ENCODE measurements at places on chromosomes 1 and 21.

DNA sequence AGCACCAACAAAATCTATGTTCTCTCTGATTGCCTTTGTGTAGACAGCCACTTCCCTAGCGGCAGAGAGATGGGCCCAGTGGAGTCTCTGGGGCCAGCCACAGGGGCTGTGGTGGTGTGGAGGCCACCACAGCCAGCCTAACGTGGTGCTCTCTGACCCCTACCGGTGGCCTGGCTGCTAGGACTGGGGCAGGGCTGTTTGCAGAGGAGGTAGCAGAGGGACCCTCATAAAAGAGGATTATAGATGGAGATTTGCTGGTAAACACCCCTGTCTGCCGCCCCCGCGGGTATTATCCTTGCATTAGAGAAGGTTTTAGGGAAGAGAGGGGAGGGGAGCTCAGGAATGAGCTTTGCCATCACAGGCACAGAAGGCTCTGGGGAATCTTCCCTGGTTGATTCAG, 310.3 kb upstream of the VAMP3 start:
- DNase-seq: no peak

- DNase-seq: no peak
Observed at GRCh38 chr1:212229654-212230053, 55.6 kb upstream of the PPP2R5A start.

DNA sequence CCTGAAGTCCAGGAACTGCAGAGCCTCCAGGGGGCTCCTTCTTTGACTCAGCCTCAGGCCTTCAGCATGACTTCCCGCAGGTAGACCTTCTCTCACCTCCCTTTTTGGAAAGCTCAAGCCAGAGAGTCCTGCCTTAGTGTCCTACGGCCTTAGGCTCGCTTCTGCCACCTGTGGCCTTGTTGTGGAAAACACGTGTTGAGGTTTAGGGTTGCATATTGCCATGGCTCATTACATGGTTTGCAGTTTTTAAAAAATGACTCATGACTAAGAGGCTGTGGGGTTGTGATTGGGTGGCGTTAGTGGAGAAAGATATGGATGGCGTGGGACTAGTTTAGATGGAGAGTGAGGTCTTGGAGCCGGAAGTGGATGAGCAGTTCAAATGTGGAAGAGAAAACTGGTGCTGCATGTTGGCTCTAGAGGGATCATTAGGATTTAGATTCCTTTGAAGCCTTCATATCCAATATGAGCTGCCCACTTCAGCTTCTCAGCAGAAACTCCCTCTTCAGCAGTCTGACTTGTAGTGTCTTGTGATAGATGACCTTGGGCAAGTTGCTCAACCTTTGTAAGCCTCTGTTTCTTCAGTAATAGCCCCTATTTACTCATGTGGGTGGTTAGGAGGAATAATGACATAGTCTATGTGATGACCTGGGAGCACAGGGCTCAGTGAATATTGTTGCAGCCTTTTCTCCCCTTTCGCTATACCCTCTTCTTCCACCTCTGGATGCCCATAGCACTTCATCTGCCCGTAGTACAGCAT, 6.5 kb upstream of the FGGY start:
- no peak for DNase-seq

GRCh38 chr1:158801396-158801795, 20.4 kb upstream of the OR6N2 start:
- DNase-seq: no peak

DNA sequence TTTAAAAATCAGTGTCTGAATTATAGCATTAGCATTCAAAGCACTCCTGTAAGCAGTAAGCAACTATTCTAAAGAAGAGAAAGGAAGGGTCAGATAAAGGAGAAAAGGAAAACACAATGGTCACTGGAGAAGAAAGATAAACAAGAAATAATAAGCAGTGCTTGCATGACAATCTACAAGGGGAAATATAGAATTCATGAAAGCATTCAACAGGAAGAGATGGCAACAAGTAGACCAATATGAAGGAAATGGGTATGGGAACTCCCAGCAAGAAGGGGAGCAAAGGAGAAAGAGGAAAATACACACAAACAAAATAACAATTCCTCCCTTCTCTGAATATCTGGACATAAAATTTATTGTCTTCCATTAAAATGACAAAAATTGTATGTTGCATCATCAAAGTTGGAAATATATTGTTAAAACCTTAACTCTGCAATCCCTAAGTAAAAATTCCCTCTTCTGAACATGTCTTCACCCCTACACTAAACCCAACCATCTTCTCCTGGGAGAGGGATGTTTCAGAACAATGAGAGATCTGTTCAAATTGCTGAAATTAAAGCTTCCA, 206.3 kb upstream of the SAMSN1 start:
- DNase-seq: no peak

DNA sequence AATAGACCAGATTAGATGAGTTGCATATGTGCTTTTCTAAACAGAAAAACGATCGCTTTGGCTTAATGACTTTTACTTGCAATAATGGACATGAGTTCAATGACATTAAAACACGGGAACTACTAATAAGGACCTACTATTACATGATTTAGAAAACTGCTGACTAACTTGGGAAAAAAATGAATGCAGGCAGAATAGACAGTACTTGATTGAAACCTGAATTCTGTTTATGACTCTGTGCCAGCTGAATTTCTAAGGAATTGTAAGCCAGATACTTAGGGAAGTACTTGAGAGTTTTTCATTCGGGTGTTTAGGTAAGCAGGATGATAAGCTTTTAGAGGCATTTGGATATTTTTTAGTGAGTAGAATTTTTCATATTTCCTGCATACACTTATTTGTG, 12.0 kb downstream of the ADGRL2 start:
- no peak for DNase-seq

- peak; percentile 25 for DNase-seq
Observed at GRCh38 chr1:202343652-202344349, 2.1 kb upstream of the UBE2T start.

DNA sequence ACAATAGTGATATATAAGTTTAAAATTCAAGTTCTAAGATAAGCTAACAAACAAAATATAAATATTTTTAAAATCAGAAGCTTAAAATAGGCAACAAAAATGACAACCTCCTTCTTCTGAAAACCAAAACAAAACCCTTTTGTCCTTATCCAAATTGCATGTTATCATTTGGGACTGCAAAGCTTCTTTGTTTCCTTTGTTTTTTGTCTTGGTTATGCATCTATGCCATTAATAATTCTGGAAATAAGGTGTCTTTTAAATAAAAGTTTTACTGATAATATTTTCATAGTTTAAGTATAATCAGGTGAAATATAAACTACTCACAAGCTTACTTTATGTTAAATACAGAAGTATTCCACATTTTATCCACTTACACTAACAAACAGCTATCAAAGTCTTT, 20.5 kb downstream of the ADSS2 start:
- DNase-seq: no peak

DNA sequence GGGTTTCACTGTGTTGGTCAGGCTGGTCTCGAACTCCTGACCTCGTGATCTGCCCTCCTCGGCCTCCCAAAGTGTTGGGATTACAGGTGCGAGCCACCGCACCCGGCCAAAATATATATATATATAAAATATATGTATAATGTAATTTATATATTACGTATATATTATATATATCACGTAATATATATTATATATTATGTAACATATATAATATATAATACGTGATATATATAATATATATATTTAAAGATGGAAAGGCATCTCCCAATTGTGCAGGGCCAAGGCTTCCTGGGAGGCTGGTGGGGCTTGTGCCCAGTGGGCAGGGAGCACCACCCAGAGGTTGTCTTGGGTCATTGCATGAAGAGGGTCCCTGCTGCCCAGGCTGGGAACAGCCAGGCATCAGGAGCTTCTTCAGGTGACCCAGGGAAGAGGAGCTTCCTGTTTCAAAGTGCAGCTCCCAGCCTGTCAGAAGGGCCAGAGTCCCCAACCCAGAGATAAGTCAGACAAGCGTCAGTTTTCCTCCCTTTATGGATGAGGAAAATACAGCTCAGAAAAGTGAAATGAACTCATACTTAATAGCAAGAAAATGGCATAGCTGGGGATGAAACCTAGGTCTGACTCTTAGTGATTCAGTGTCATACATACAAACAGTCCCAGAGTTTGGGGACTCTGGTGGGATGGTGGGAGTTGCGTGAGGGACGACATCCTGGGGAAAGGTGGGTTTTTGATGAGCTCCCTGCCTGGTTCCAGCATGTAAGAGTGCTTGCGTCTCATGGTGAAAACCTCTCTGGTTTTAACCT, 12.0 kb downstream of the UBE2Q1 start:
- DNase-seq: no peak

- DNase-seq: no peak
Observed at GRCh38 chr1:41846625-41847405, 71.9 kb downstream of the HIVEP3 start.

DNA sequence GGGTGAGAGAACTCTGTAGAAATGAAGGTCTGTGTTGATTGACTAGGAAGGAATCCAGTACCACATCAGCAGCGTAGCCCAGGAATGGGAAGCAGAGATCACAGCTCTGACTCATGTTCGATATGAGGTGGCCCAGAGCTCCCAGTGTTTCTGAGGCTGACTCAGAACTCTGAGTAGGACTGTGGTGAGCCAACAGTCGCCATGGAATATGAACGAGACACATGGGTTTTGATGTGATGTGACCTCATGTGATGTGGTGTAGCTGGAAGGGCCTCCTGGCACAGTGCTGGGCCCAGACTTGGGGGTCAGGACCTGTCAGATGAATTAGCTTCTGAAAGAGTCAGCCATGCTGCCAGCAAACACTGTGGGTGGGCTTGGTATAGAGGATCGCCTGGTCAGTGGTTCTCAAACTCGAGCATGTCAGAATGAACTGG, 237.0 kb downstream of the MRPL39 start:
- DNase-seq: no peak

GRCh38 chr1:56921479-56921878, 44.3 kb downstream of the C8B start:
- no peak for DNase-seq

- DNase-seq: no peak
Observed at GRCh38 chr1:99969260-99969728, 502 bp upstream of the SLC35A3 start.

- no peak for DNase-seq
Observed at GRCh38 chr1:55726994-55727393, 511.8 kb upstream of the USP24 start.

- no peak for DNase-seq
Observed at GRCh38 chr1:3564921-3565831, 46.1 kb downstream of the MEGF6 start.

- DNase-seq: no peak
Observed at GRCh38 chr1:110239441-110240430, 29.6 kb downstream of the KCNC4 start.

DNA sequence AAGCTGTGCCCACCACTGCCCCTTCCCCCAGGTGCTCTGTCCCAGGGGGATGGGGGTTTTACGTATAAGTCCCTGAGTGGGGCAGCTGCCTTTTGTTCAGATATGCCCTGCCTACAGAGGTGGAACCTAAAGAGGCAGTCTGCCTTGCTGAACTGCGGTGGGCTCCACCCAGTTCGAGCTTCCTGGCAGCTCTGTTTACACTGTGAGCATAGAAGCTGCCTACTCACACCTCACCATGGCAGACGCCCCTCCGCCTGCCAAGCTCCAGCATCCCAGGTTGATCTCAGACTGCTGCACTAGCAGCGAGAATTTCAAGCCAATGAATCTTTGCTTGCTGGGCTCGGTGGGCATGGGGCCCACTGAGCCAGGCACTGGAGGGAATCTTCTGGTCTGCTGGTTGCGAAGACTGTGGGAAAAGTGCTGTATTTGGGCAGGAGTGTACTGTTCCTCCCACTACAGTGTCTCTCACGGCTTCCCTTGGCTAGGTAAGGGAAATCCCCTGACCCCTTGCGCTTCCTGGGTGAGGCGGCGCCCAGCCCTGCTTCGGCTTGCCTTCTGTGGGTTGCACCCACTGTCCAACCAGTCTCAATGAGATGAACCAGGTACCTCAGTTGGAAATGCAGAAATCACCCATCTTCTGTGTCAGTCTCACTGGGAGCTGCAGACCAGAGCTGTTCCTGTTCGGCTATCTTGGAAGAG, 17.6 kb upstream of the RWDD3 start:
- no peak for DNase-seq

DNA sequence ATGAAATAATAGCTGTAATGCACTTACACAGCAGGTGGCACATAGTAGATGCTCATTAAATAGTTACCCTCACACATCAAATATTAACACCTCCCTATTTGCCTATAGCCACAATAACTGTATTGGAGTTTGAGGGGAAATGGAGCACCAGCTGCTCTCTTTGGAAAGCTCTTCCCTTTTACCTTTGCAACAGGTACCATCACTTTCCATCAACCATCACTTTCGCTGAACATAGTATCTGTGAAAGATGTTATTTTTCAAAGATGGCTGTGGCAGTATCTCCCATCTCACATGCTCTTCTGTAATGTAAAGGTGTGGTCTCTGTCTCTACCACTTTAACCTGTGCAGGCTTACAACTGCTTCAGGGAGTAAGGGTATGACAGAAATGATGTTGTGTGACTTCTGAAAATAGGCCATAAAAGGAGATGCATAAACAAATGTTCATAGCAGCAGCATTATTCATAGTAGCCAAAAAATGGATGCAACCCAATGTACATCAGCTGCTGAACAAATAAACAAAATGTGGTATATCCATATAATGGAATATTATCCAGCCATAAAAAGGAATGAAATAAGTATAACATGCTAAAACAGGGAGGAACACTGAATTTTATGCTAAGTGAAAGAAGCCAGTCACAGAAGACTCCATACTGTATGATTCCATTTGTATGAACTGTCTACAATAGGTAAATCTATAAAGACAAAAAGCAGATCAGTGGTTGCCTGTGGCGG, 288.3 kb downstream of the AKT3 start:
- DNase-seq: no peak

DNA sequence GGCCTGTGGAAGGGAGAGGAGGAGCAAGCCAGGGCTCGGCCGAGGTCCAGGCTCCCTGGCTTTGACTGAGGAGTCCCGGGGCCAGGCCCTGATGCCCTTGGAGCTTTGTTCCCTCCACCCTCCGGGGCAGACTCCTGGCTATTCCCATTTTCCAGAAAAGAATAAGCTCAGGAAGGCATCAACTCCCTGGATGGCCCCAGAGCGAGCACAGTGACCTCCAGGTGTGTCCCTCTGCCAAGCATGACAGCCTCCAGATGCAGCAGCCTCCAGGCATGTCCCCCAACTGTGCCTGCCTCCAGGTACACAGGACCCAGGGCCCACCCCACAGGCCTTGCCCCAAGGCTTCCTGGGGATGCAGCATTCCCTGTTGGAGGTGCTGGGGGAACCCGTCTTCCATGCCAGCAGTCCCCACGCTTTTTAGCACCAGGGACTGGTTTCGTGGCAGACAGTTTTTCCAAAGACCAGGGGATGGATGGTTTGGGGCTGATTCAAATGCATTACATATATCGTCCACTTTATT, 15.7 kb upstream of the ARHGEF16 start:
- no peak for DNase-seq
